ENCODE measurements at places on chromosomes 2 and 18. TPM values are rescaled to one million over a fixed set of nuclear protein-coding genes. Genes with fewer than 3 reads are reported as not detected.

DNA sequence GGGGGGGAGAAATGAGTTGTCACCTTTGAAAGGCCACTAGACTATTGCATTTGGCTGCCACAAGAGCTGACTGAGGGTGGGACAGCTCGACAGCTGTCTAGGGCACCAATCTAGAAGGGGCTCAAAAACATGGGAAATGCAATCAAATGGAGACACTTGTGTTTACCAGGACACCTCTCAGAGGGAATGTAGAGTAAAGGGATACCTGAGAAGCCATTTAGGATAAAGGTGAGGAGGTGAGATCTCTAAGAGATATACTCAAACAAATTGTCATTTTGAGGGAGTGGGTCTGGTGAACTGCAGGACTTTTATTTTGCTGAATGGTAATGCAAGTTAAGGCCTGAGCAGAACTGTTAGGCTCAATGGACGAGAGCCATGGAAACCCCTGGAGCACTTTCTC lies 159.8 kb downstream of the DDX1 start:
- no peak for DNase-seq
- H3K4me1 ChIP-seq: no peaks in the 10 kb centered on the region
- H3K27ac ChIP-seq: no peak overlapping the region
- H3K36me3 ChIP-seq: no peaks in the 10 kb centered on the region

Gene FBXO41
- total RNA-seq: 10.9 TPM

- peaks cover 11% of the 10 kb centered on the region for H3K4me1 ChIP-seq
- DNase-seq: no peak
- H3K27me3 ChIP-seq: no peaks in the 10 kb centered on the region
- H3K4me3 ChIP-seq: no peak overlapping the region
Measured at GRCh38 chr18:55115606-55116005, 156.3 kb upstream of the CCDC68 start.

GRCh38 chr2:2180446-2180845 lies 150.6 kb downstream of the MYT1L start:
- H3K4me1 ChIP-seq: no peaks in the 10 kb centered on the region
- no peak overlapping the region for H3K27ac ChIP-seq
- no peaks in the 10 kb centered on the region for H3K36me3 ChIP-seq
- no peak for DNase-seq
- no peak overlapping the region for H3K4me3 ChIP-seq

GRCh38 chr2:119175517-119175916 lies 17.0 kb upstream of the C1QL2 start:
- H3K4me3 ChIP-seq: no peak overlapping the region
- no peak overlapping the region for H3K27ac ChIP-seq
- H3K27me3 ChIP-seq: no peaks in the 10 kb centered on the region
- peaks cover 5% of the 10 kb centered on the region for H3K4me1 ChIP-seq

- peaks cover 11% of the 10 kb centered on the region for H3K4me1 ChIP-seq
- no peaks in the 10 kb centered on the region for H3K36me3 ChIP-seq
- H3K27ac ChIP-seq: peak overlapping the region; percentile 76
- no peak overlapping the region for H3K4me3 ChIP-seq
- no peaks in the 10 kb centered on the region for H3K27me3 ChIP-seq
- peak; percentile 77 for DNase-seq
Measured at GRCh38 chr2:67879586-67880290, 183.1 kb downstream of the C1D start.

- peaks cover 14% of the 10 kb centered on the region for H3K4me1 ChIP-seq
- H3K27me3 ChIP-seq: no peaks in the 10 kb centered on the region
- DNase-seq: peak; percentile 77
- no peaks in the 10 kb centered on the region for H3K36me3 ChIP-seq
- H3K27ac ChIP-seq: no peak overlapping the region
Measured at GRCh38 chr2:47237375-47238334, 82.5 kb upstream of the STPG4 start.

DNA sequence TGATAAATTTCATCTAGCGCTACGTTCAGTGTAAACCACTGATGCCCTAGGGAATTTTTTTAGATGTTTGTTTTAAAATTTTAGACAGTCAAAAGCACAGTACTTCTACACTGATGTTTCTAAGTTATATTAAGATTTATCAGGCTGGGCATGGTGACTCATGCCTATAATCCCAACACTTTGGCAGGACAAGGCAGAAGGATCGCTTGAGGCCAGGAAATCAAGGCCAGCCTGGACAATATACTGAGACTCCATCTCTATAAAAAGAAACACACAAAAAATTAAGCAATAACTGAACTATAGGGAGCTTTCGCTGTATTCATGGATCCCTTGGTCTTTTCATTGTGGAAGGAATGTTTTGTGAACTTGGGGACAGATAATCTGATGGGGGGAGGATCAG lies 50.6 kb upstream of the MAPRE2 start:
- no peaks in the 10 kb centered on the region for H3K36me3 ChIP-seq
- DNase-seq: peak; percentile 42
- H3K27ac ChIP-seq: no peak overlapping the region
- no peak overlapping the region for H3K4me3 ChIP-seq
- H3K27me3 ChIP-seq: no peaks in the 10 kb centered on the region

DNA sequence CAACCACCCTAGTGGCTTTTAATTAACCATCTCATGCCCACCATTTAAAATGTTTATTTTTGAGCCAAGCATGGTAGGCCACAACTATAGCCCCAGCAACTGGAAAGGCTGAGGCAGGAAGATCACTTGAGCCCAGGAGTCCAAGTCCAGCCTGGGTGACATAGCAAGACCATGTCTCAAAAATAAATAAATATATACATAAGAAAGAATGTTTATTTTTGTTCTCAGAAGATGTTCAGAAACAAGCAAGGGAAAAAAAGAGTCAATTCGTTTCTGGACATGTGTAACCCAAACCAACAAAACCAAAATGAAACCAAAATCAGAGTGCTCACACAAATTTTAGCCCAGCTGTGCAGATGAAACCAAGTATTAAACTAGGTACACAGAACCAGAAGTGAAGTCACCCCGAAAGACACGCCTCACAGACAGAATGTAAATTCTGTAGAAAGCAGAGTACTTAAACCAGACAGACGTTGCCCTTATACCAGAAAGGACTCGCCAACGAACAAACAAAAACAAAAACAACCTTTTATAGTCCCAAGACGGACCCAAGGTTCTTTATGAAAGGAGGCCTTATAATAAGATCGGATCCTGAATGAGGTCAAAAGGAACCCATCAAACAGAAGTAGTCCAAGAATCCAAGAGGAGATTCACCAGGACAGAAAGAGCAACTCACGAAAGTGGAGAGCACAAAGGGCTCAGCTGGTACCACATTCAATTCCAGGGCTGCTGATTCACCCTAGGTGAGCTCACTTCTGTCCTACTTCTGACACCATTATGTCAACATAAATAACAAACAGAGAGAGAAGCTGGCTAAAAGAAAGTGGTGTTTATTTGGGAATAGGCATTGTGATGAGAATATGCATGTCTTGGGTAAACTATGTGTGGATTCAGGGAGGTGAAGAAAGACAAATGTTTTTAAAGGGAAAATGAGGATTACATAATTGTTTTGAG lies 31.8 kb upstream of the MTCL1 start:
- no peak for DNase-seq
- no peaks in the 10 kb centered on the region for H3K4me1 ChIP-seq
- H3K36me3 ChIP-seq: no peaks in the 10 kb centered on the region
- no peak overlapping the region for H3K4me3 ChIP-seq
- no peaks in the 10 kb centered on the region for H3K27me3 ChIP-seq

DNA sequence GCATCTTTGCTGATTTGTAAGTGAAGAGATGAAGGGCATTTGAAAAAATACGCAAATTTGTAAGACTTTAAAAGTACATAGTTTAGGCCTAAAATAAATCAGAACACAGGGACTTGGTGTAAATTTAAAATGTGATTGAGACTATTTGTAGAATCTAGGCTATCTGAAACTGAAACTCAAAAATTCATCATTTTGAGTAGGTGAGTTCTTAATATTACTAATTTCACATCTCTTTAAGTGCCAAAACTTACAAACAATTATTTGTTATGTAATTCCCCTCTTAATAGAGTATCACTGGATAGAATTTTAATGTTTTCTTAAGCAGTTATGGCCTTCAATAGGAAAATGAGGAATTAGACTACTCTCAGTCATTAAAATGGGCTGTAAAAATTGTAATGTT lies 14.0 kb upstream of the HRH4 start:
- H3K4me1 ChIP-seq: no peaks in the 10 kb centered on the region
- no peaks in the 10 kb centered on the region for H3K27me3 ChIP-seq
- H3K4me3 ChIP-seq: no peak overlapping the region
- no peak overlapping the region for H3K27ac ChIP-seq
- no peak for DNase-seq
- H3K36me3 ChIP-seq: peaks cover 48% of the 10 kb centered on the region

GRCh38 chr18:46601141-46601805 lies 55.7 kb downstream of the LOXHD1 start:
- no peak for DNase-seq
- no peak overlapping the region for H3K4me3 ChIP-seq
- H3K4me1 ChIP-seq: no peaks in the 10 kb centered on the region
- no peaks in the 10 kb centered on the region for H3K27me3 ChIP-seq

DNA sequence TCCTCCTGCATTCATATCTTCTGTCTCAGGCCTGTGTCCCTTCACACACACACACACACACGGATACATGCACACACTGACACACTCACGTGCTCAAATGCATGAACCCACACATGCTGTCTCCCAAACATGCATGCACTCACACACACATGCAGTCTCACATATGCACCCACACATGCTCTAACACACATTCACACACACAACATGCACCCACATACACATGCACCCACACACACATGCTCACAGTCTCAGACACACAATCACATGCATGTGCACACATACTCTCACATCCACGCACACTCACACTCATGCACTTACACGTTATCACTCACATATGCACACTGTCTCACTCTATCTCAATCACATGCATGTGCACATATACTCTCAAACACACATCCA lies 1.9 kb upstream of the CD226 start:
- H3K27me3 ChIP-seq: no peaks in the 10 kb centered on the region
- H3K36me3 ChIP-seq: no peaks in the 10 kb centered on the region
- H3K4me1 ChIP-seq: peaks cover 3% of the 10 kb centered on the region
- no peak overlapping the region for H3K4me3 ChIP-seq

Gene PCGF1
- total RNA-seq: 17.9 TPM

DNA sequence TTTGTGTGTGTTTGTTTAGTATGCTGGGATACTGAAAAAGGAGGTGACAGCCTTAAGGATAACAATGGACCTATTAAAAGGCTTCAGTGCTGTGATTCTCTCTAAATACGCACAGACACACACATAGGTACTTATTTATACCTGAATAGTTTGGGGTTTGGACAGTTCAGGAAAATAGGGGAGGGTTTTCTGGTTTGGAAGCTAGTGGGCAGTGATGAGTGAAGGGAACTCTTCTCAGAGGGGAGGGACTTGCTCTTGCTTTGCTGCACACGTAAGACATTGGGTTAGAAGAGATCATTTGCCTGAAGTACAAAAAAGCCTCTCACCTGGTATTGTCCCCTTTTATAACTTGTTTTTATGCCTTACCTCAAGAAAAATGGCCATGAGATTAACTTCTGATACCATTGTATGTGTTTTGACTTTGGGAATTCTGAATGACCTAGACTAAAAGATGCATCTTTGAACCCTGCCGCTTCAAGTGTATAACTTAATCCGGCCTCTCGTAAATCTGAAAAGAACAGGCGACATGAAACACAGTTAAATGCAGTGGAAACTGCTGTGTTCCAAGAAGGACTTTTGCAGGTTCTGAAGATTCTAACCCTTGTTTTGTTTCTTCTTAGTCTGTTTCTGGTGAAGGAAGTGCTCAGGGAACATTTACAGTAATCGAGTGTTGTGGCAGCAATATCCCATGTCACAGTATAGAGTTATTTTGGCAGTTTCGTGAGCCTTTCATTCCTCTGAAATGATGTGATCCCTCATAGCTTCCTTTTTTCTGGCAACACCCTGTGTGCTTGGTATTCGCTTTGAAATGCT lies 2.5 kb downstream of the CRIM1 start:
- peak overlapping the region; percentile 95 for H3K27ac ChIP-seq
- DNase-seq: peak; percentile 83
- H3K36me3 ChIP-seq: no peaks in the 10 kb centered on the region

GRCh38 chr2:38496927-38497669 lies 105.6 kb downstream of the HNRNPLL start:
- H3K27ac ChIP-seq: no peak overlapping the region
- H3K4me3 ChIP-seq: no peak overlapping the region
- H3K36me3 ChIP-seq: no peaks in the 10 kb centered on the region
- no peaks in the 10 kb centered on the region for H3K4me1 ChIP-seq

Gene RNF152
- 73.9 TPM for total RNA-seq

Gene SLC5A7
- 0.05 TPM for total RNA-seq

- peaks cover 20% of the 10 kb centered on the region for H3K27me3 ChIP-seq
- DNase-seq: peak; percentile 29
- no peak overlapping the region for H3K4me3 ChIP-seq
- H3K27ac ChIP-seq: no peak overlapping the region
Measured at GRCh38 chr2:175010848-175011254, 5.7 kb upstream of the CHN1 start.

GRCh38 chr2:121400201-121400600 lies 115.2 kb upstream of the TFCP2L1 start:
- H3K36me3 ChIP-seq: peaks cover 16% of the 10 kb centered on the region
- H3K27ac ChIP-seq: no peak overlapping the region
- H3K27me3 ChIP-seq: no peaks in the 10 kb centered on the region
- peak; percentile 18 for DNase-seq
- H3K4me3 ChIP-seq: no peak overlapping the region

DNA sequence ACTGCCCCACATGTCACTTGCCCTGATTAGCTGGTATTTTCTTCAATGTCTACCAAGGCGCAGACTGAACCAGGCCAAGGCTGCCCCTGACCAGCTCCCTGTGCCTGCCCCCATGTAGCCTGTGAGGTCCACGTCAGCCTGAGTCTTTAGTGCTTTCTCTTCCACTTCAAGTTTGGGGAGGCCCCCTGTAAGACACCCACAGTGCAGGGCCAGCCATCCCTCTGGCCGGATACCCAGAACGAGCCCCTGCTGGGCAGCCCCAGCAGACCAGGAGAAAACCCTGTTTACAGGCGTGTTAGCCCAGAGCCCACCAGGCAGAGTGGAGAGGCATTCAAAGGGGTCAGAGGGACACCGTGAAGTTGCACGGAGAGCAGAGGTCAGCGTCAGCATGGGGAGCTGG lies 92.4 kb downstream of the TFCP2L1 start:
- H3K36me3 ChIP-seq: no peaks in the 10 kb centered on the region
- H3K4me3 ChIP-seq: no peak overlapping the region
- H3K27ac ChIP-seq: no peak overlapping the region
- peaks cover 2% of the 10 kb centered on the region for H3K27me3 ChIP-seq
- no peak for DNase-seq

DNA sequence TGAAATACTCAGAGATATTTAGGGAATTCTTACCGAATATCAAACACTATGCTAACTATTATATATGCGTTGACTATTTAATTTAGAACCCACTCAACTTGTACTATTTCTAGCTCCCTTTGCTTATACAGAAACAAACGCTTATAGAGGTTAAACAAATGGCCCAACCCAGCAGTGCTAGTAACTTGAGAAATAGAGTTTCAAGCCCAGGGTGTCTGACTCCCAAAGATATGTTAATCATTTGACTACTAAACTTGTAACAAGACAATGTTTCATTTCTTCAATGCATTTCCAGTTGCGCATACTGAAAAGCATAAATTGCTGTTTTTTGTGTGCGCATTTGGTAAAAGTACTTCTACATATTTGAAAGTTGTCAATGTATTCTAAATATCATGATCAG lies 310.3 kb downstream of the GALNT13 start:
- no peak overlapping the region for H3K27ac ChIP-seq
- no peaks in the 10 kb centered on the region for H3K27me3 ChIP-seq
- H3K4me3 ChIP-seq: no peak overlapping the region

Gene ZNF396
- total RNA-seq: 1.4 TPM

Gene SUPT7L
- 25.9 TPM for total RNA-seq

All from astrocyte (in vitro differentiated cells and primary cell).